Fibroblast of lung (primary cell): ENCODE measurements at places on chromosomes 4 and X. TPM values are rescaled to one million over a fixed set of nuclear protein-coding genes. Genes with fewer than 3 reads are reported as not detected.

GRCh38 chrX:12949927-12950656 lies 24.8 kb upstream of the TMSB4X start:
- peak; percentile 92 for DNase-seq

GRCh38 chr4:101961144-101961543 lies 170.6 kb downstream of the BANK1 start:
- no peak for DNase-seq

SLC9A6 gene
- total RNA-seq: 18.2 and 30.4 TPM in 2 replicates

DNA sequence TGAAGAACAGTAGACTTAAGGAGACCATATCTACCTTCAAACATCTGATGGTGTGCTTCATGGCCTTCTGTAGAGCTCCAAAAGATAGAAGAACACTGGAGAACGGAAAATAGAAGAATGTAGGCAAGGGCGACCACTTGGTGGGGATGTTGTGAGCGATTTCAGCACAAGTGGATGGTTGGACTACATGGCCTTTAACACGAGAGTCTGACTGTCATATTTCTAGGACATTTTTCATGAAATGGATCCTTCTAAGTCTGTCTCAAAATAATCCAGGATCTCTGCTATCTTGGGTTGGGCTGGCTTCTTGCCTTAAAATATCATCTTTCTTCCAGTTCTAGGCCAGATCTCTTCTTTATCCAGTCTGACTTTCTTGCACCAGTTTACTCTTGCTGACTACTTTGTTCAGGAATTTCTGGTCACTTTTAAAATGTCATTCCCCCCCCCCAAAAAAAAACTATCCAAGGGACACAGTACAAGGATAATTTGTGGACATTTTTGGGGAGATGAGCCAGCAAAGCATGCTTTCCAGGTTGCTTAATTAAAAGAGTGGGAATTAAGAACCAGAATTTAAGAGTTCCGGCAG lies 1.2 kb upstream of the MID1IP1 start:
- DNase-seq: no peak

DNA sequence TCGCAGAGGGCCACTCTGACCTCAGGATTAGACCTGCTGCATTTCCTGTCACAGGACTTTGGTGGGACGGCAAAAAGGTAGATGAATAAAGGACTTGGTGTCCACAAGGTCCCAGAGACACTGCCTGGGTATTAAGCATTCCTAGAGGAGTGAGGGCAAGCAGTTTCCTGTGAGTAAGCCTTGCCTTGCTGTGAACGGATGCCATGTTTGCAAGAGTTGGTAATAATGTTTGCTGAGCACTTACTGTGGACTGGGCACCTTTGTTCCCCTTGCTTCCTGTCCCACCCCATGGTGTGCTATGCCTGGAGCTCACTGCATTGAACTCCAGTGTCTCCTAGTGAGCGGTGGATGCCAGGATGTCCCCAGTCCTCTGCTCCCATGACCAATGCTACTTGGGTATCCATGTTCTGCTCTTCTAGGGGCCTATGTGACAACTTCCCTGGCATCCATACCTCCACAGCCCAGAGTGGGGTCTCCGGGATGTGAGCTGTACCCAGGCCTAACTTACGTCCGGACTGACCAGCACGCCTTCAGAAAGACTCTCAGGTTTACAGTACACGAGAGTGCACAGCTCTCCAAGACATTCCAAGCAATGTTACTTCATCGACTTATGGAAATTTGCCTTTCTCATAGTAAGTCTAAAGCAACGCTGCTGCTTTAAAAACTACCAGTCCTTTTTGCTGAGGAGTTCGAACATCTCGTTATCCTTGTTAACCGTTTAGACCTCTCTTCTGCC lies 95.5 kb upstream of the MSX1 start:
- no peak for DNase-seq

GAGE12H gene
- not detected in 2 replicates for total RNA-seq

- DNase-seq: no peak
Observed at GRCh38 chrX:65878456-65878855, 161.4 kb downstream of the VSIG4 start.

SPON2 gene
- 261 and 367 TPM in 2 replicates for total RNA-seq

GRCh38 chrX:123830309-123830708 lies 29.5 kb upstream of the XIAP start:
- DNase-seq: no peak

SHROOM2 gene
- total RNA-seq: under 0.01 TPM in 2 replicates

PCDH10 gene
- total RNA-seq: 0.26 and 0.66 TPM in 2 replicates

DNA sequence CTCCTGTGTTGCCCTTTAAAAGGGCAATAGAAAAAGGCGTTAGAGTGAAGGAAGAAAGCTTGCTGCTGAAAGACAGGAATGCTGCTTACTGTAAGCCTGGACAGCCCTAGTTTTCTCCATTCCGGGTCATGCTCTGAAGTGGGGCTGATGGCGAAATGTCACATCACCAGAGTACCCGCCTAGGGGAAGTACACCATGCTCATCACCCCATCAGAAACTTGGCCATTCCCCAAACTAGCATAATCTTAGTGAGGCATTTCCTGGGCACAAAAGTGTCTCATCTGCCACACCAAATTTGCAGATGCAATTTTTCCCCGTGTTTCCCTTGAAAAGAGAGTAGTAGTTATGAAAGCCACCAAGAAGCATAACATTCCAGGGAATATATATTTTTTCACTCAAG lies 47.8 kb upstream of the CAMK2D start:
- no peak for DNase-seq

- peak; percentile 69 for DNase-seq
Observed at GRCh38 chr4:121462660-121463261, 81.9 kb upstream of the QRFPR start.

PLXNB3 gene
- 1.0 and 4.3 TPM in 2 replicates for total RNA-seq

DNA sequence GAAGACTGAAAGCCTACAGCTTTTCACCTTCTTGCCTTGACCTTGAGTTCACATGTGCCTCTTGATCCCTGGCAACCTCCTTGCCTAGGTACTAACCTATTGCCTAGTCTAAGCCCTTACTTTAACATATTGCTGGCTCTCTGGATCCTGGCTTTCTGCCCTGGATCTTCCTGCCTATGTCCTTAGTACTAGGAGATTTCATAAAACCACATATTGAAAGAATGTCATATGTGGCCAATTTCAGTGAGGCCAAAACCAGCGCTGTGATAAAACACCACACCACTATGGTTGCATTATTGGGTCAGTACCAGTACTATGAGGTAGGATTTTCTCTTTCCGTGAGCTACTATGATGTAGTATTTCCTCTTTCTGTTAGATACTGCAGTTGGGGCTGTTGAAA lies 80.4 kb downstream of the CT47B1 start:
- DNase-seq: no peak

CXorf65 gene
- not detected in 2 replicates for total RNA-seq

DNA sequence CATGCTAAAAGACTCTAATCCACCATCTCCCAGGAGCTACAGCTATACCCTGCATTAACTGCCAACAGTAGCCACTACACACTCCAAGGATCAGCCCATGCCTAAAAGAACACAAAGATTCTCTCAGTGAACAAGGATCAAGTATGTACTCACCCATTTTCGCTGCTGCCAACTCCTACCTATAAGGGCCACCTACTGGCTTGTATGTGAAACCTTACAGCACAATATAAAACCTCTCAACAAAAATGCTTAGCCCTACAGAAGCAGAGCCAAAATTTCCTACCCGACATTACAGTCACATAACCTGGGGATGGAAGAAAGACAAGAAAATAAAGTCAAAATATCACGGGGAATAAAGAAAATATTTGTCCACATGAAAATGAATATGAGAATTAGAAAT lies 562.8 kb upstream of the POU3F4 start:
- no peak for DNase-seq

RGN gene
- 15.4 and 23.8 TPM in 2 replicates for total RNA-seq

DNA sequence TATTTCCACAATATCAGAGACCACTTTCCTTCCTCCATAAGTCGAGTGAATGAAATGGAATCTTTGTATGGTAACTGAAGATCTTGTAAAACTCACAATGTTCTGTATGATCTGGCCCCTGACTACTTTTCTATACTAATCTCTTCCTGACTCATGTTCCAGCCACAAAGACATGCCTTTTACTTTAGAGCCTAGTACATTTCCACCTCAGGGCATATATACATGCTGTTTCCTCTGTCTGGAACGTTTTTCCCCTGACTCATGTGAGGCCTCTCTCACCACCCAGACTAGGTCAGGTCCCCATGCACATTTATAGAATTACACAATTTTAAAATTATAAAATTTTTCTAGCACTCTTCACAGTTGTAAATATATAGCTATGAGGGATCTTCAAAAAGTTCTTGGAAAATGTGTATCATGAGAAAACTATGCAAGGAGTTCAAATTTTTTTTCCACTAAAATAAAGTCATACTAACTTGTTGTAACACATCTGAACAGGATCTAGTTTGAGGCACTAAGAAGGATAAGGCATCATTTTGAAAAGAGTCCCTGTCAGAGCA lies 208.8 kb downstream of the SH2D1A start:
- DNase-seq: peak; percentile 0

- DNase-seq: no peak
Observed at GRCh38 chr4:114385195-114385985, 213.2 kb upstream of the UGT8 start.
